Lower lobe of right lung (tissue), 2 donors: ENCODE measurements at places on chromosomes 2 and 18. TPM values are rescaled to one million over a fixed set of nuclear protein-coding genes. Genes with fewer than 3 reads are reported as not detected.

DNA sequence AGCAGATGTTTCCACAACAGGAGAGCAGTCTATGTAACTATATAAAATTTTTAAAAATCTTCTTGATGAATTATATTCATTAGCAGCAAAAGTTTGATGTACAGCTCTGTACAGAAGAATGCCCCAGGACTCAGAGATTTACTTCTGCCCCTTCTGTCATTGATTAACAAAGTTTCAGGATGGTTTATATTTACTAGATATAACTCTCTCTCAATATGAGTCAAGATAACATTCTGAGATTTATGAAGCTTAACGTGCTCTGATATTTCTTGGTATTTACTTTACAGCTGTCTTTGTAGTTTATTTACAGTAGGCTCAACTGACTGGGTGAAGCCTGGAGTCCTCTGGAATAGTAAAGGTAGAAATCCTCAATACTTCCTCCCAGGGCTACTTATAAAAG, 93.6 kb upstream of the HNMT start:
- no peak for DNase-seq

GRCh38 chr18:67665266-67665665, 148.7 kb upstream of the DSEL start:
- no peak for DNase-seq

GRCh38 chr2:143160732-143161707, 31.8 kb downstream of the ARHGAP15 start:
- no peak for DNase-seq

GRCh38 chr2:37730037-37730818, 58.8 kb upstream of the CDC42EP3 start:
- DNase-seq = no peak

GRCh38 chr2:46954951-46955571, 39.5 kb upstream of the MCFD2 start:
- DNase-seq = no peak

- no peak for DNase-seq
Measured at GRCh38 chr2:150292807-150293206, 194.7 kb downstream of the RND3 start.

DNA sequence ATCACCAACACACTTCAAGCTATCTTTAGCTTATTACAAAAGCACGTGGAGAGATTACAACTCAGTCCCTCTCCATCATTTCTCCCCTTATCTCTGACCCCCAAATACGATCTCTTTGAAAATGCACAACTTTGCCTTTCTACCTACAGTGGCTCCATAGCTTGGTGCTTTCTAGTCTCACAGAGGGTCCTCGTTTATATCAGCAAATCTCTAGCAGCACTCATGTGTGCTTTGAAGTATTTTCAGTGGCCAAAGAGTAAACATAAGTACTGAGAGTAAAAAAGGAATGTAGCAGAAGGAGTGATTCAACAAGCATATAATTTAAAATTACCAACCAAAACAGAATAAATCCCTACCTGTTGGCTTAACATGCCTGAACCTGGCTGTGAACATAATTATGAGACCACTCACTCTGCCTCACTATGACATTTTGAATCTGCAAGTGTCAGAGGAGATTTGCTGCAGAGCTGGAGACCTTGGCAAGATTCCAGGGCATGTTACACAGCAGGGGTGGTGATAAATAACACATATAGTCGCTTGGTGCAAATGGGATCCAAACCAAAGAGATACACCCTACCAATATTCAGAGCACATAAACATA, 54.6 kb downstream of the LAMA3 start:
- DNase-seq = no peak

DNA sequence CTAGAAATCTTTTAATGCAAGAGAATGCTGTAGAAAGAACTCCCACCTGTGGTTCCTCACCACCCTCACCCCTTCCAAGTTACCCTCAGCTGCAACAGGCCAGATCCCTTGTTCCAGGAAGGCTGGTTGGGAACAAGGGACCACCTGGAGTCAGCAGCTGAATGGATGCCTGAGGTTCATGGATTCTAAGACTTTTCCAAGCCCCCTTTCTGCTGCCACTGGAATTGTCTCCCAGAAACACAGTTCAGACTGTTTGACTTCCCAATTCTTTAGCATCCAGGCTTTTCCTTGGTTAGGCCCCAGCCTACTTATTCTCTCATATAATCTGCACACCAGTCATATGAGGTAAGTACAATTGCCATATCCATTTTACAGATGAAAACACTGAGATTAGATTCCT, 8.0 kb upstream of the ADCY3 start:
- no peak for DNase-seq

DNA sequence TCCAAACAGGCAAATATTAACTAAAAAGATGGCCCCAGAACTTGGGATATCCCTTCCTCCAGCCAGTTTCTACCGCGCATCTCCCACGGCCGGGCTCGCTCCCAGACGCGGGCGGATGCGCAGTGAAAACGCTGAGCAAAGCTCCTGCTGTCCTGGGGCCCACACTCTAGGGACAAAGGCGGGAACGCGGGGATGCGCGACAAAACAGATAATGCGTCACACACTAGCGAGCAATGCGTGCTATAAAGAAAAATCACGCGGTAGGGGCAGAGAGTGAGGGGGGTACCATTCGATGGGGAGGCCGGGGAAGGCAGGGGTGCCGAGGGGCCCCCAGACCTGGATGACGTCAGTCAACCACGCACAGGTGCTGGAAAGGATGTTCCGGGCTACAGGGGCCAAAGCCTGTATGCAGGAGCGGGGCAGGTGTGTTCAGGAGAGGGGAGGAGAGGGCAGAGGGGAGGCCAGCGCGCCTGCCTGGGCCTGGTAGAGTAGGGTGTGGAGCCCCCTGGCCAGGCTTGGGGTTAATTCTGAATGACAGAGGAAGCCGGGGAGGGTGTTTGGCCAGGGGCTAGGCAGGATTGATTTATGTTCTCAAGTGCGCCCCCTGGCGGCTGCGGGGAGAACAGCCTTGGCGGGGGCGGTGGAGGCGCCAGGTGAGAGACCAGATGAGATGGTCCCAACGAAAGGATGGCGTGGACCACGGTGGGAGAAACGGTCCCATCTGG, 14.9 kb upstream of the ITM2C start:
- peak; percentile 76 for DNase-seq

GRCh38 chr2:66461664-66462500, 27.0 kb downstream of the MEIS1 start:
- DNase-seq = no peak

DNA sequence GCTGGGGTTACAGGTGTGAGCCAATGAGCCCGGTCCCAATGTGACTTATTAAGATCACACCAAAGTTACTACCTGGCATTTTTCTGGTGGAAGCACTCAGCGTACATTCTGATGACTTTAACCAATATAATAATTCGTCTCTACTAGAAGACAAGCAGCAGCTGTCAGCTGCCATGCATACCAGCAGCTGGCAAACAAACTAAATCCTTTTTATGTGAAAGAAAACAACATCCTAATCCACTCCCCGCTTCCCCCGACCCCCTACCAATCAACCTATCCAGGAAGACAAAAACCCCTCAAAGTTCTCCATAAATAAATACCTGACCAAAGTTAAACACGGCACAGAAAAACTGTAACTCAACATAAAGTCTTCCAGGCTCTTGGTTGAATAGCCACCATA, 42.1 kb downstream of the GPR155 start:
- DNase-seq = no peak

The LBX2 gene
- 1.5 TPM for total RNA-seq

The SERPINB7 gene
- not detected for total RNA-seq

The GAL3ST2 gene
- total RNA-seq = not detected

The SERPINB3 gene
- not detected for total RNA-seq
